K562 (cell line): ENCODE measurements at places on chromosomes 5 and 9. TPM values are rescaled to one million over a fixed set of nuclear protein-coding genes. Genes with fewer than 3 reads are reported as not detected.

OTP gene
- 0.16 TPM in 2 replicates for total RNA-seq

NSA2 gene
- total RNA-seq = 77.8 and 88.5 TPM in 2 replicates

SLC36A3 gene
- total RNA-seq = not detected in 2 replicates

TMCO6 gene
- total RNA-seq = 23.5 and 24.4 TPM in 2 replicates

PCDHB11 gene
- total RNA-seq = not detected in 2 replicates

NAIF1 gene
- 23.1 and 26.6 TPM in 2 replicates for total RNA-seq

FOXE1 gene
- not detected in 2 replicates for total RNA-seq

ORM2 gene
- total RNA-seq = 0.98 and 1.5 TPM in 2 replicates

CSF1R gene
- 0.20 and 0.22 TPM in 2 replicates for total RNA-seq

PCDHGB7 gene
- total RNA-seq = 0.04 and 0.09 TPM in 2 replicates

TNFSF15 gene
- not detected in 2 replicates for total RNA-seq

ALDOB gene
- total RNA-seq = 0.78 and 0.80 TPM in 2 replicates

DNA sequence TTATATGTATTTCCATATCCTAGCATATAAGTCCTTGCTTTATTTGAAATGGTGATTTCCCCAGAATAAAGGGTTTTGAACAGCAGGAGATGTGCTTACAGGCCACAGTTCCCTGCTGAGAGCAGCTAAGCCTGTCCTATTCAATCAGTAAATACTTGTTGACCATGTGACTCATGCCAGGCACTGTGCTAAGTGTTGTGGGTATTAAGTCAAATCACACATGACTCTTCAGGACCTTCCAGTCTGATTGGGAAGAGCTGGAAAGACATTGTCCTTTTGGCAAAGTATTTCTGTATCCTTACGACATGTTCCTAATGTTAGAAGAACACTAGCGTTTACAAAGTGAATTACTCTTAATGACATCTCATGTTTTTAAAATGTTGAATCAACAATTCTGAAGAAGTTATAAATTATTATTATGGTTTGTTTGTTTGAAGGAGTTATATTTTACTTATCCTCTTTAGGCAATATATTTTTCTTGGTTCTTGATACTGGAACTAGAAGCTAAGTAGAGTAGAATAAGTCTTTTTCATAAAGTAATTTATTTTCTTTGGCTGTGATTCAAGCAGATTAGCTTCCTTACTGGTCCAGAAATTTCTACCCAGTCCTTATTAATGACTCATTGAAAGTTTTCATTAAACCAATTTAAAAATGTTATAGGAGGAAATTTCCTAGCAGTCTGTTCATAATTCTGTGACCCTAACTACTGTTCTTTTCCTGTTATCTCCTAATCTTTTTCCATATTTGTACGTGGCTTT, 82.1 kb downstream of the GAPVD1 start:
- no peak overlapping the region for H3K27ac ChIP-seq
- DNase-seq = no peak
- no peaks in the 10 kb centered on the region for H3K27me3 ChIP-seq
- no peaks in the 10 kb centered on the region for H3K4me1 ChIP-seq
- H3K36me3 ChIP-seq = peaks cover 91% of the 10 kb centered on the region

DNA sequence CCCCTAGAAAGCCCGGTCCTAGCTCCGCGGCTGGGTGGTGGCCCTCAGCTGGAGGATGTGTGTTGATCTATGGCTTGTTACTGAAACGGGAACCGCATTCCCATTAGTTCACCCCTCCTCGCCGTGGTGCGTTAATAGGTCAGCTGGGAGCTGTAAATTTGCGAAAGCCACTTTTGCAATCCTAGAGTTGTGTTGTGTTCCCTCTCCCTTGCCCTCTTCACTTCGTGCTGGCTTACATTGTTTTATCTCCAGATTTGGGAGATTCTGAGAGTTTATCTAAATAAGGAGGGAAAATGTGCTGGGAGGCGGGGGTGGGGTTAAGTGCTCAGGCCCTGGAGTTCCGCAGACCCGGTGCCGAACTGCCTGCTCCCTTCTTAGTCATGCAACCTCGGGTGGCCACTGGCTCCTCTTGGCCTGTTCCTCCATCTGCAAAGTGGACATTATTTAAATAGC, 62.8 kb downstream of the HMCN2 start:
- peaks cover 45% of the 10 kb centered on the region for H3K27me3 ChIP-seq
- H3K4me1 ChIP-seq = no peaks in the 10 kb centered on the region
- H3K27ac ChIP-seq = no peak overlapping the region

DNA sequence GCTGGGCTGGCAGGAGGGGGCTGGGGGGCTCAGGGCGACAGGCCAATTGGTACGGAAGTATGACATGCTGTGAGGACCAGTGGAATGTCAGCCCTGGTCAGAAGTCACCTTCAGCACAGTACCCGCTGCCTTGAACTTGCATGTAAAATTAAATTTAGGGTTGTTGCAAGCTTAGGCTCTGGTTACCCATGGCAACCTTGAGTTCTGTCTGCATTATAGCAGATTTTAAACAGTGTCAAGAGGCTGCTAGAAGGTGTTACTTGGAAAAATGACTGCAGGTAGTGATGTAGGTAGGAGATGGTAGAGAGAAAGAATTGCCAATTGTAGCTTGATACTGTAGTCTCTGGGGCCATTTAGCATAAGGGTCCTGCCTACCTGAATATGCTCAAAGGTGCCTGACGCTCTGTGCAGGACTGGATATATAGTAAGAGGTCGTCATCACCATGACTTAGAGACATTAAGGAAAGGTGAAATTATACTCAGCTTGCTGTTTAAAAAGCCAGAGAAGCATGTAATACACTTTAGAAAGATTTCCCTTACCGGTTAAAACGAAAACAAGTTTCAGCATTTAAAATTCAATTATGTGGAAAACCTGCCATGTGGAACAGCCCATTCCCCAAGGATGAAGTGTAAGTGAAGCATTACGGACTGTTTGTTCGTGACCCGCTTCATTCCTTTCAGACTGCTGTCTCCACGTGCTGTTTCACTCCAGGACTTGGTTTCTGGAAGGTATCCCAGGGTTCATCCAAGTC, 169.0 kb downstream of the PDZD2 start:
- no peak overlapping the region for H3K27ac ChIP-seq
- H3K4me3 ChIP-seq = no peak overlapping the region
- no peaks in the 10 kb centered on the region for H3K36me3 ChIP-seq
- H3K27me3 ChIP-seq = peaks cover 7% of the 10 kb centered on the region; the same call in 1 of the 3 replicates

GRCh38 chr5:137040641-137041340, 458.3 kb downstream of the SPOCK1 start:
- H3K27me3 ChIP-seq = no peaks in the 10 kb centered on the region
- no peak overlapping the region for H3K4me3 ChIP-seq
- H3K27ac ChIP-seq = no peak overlapping the region
- DNase-seq = no peak

- no peak for DNase-seq
- no peak overlapping the region for H3K4me3 ChIP-seq
- no peaks in the 10 kb centered on the region for H3K27me3 ChIP-seq
- H3K27ac ChIP-seq = no peak overlapping the region
- no peaks in the 10 kb centered on the region for H3K36me3 ChIP-seq
- no peaks in the 10 kb centered on the region for H3K4me1 ChIP-seq
These were observed 12.2 kb upstream of the S1PR3 start for GRCh38 chr9:88979021-88979420.

DNA sequence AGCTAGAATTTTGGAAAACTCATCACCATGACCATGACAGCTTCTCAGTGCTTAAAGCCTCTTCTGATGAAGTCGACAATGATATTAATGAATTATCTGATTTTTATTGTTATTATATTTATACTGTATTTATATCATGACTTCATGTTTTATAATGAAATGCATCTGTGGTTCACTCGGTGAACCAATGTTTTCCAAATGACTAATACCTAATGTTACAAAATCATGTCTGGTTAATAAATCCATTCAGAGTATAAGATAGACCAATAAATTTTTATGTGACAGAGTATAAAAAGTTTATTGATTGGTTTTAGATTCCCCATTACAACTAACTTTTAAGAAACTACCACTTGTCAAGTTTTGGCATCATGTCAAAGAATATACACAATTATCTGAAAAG, 416.5 kb downstream of the MLLT3 start:
- H3K27ac ChIP-seq = no peak overlapping the region
- no peaks in the 10 kb centered on the region for H3K36me3 ChIP-seq
- H3K27me3 ChIP-seq = no peaks in the 10 kb centered on the region
- H3K4me1 ChIP-seq = no peaks in the 10 kb centered on the region
- no peak for DNase-seq
- no peak overlapping the region for H3K4me3 ChIP-seq

DNA sequence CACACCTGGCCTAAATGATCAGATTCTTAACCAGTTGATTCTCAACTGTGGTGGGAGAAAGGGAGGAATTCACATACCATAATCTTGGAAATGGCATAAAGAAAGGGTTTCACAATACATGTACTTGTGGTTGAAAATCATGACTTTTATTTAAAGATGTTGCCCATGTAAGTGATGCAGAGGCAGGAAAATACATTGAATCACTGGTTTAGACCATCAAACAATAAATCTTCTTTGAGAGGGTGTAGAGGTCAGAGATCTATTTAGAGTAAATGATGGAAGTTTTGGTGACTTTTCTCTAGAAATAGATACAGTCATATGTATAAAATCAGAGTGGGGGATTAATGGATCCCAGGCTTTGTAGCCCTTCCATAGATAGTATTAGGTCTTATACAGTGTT, 15.4 kb downstream of the NDUFS4 start:
- no peaks in the 10 kb centered on the region for H3K4me1 ChIP-seq
- no peak for DNase-seq
- H3K36me3 ChIP-seq = no peaks in the 10 kb centered on the region
- H3K4me3 ChIP-seq = no peak overlapping the region

GRCh38 chr5:74373076-74373475, 267.5 kb downstream of the ENC1 start:
- H3K27me3 ChIP-seq = no peaks in the 10 kb centered on the region; the same call in 2 of the 3 replicates
- H3K4me1 ChIP-seq = no peaks in the 10 kb centered on the region
- no peak overlapping the region for H3K4me3 ChIP-seq
- no peaks in the 10 kb centered on the region for H3K36me3 ChIP-seq
- no peak for DNase-seq

DNA sequence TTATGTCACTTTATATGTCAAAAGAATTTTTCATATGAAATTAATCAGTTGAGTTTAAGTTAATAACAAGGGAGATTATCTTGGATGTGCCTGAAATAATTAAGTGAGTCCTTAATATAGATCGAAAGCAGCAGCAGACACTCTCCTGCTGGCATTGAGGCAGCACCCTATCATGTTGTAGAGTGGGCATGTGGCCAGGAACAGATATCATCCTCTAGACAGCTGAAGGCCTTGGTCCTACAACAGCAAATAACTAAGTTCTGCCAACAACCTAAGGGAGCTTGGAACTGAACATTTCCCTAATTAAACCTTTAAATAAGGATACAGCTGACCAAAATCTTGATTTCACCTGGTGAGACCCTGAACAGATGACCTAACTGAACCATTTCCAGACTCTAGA, 25.8 kb upstream of the UGT3A1 start:
- DNase-seq = no peak
- H3K27ac ChIP-seq = no peak overlapping the region

- H3K27me3 ChIP-seq = no peaks in the 10 kb centered on the region
- no peak overlapping the region for H3K4me3 ChIP-seq
- no peaks in the 10 kb centered on the region for H3K36me3 ChIP-seq
- H3K4me1 ChIP-seq = no peaks in the 10 kb centered on the region; the same call in 1 of the 2 replicates
- DNase-seq = no peak
- H3K27ac ChIP-seq = no peak overlapping the region
These were observed 182.2 kb downstream of the AOPEP start for GRCh38 chr9:94908583-94909249.

GRCh38 chr5:11289208-11289607, 528.2 kb upstream of the DAP start:
- no peak for DNase-seq
- no peaks in the 10 kb centered on the region for H3K4me1 ChIP-seq
- no peaks in the 10 kb centered on the region for H3K36me3 ChIP-seq
- no peak overlapping the region for H3K4me3 ChIP-seq
- no peaks in the 10 kb centered on the region for H3K27me3 ChIP-seq

GRCh38 chr9:110278080-110278707, 21.9 kb upstream of the TXN start:
- H3K4me1 ChIP-seq = no peaks in the 10 kb centered on the region
- DNase-seq = no peak
- no peak overlapping the region for H3K27ac ChIP-seq
- H3K27me3 ChIP-seq = peaks cover 14% of the 10 kb centered on the region
- H3K36me3 ChIP-seq = no peaks in the 10 kb centered on the region

GRCh38 chr9:126692759-126693427, 79.2 kb downstream of the LMX1B start:
- peaks cover 4% of the 10 kb centered on the region; the same call in 2 of the 3 replicates for H3K27me3 ChIP-seq
- H3K4me3 ChIP-seq = no peak overlapping the region
- no peak overlapping the region for H3K27ac ChIP-seq

DNA sequence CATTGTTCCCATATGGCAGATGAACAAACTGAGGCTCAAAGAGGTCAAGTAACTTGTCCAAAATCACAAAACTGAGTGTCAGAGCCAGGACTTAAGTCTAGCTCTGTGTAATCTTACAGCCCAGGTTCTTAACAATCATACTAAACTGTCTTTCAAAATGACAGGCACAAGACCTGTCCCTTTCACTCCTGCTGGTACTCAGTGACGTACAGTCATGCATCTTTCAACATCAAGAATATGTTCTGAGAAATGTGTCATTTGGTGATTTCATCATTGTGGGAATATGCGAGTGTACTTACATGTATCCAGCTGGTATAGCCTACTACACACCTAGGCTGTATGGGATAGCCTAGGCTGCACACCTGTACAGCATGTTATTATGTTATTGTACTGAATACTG, 646.8 kb upstream of the WWC1 start:
- DNase-seq = no peak
- H3K27me3 ChIP-seq = no peaks in the 10 kb centered on the region
- no peak overlapping the region for H3K27ac ChIP-seq
- no peaks in the 10 kb centered on the region for H3K36me3 ChIP-seq
- H3K4me3 ChIP-seq = no peak overlapping the region

DNA sequence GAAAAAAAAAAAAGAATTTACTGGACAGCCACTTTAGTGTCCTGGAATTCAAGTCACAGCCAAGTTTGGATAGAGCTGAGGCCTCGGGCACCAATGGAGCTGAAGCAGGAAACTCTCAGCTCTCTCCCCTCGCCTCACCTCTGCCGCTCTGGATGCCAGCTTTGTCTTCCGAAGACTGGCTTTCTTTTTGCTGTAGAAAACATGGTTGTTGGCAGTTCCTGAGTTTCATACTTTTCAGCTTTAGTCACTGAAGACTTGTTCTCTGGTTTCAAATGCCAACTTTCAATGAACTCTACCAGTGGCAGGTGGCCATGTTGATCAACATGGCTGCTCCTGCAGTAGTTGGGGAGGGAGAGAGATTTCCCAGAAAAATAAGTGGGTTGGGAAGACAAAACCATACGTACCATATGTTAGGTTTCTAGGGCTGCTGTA, 142.2 kb downstream of the SNX18 start:
- no peaks in the 10 kb centered on the region for H3K36me3 ChIP-seq
- H3K27me3 ChIP-seq = peaks cover 4% of the 10 kb centered on the region
- DNase-seq = no peak
- H3K4me3 ChIP-seq = no peak overlapping the region
- H3K4me1 ChIP-seq = no peaks in the 10 kb centered on the region

- H3K4me1 ChIP-seq = no peaks in the 10 kb centered on the region
- no peak for DNase-seq
- no peak overlapping the region for H3K4me3 ChIP-seq
- peaks cover 6% of the 10 kb centered on the region; the same call in 1 of the 3 replicates for H3K27me3 ChIP-seq
These were observed 39.9 kb downstream of the MOCS2 start for GRCh38 chr5:53069626-53070025.

GRCh38 chr5:110034056-110034600, 344.4 kb downstream of the MAN2A1 start:
- H3K27ac ChIP-seq = no peak overlapping the region
- no peak for DNase-seq
- no peaks in the 10 kb centered on the region for H3K4me1 ChIP-seq
- H3K27me3 ChIP-seq = no peaks in the 10 kb centered on the region
- no peaks in the 10 kb centered on the region for H3K36me3 ChIP-seq

GRCh38 chr5:24026288-24026687, 518.9 kb downstream of the PRDM9 start:
- H3K4me3 ChIP-seq = no peak overlapping the region
- H3K4me1 ChIP-seq = no peaks in the 10 kb centered on the region
- DNase-seq = no peak
